ENCODE measurements at places on chromosomes 11 and 22.
A peak's percentile ranks its signal among the peaks of the same experiment; 100 is the strongest.

DNA sequence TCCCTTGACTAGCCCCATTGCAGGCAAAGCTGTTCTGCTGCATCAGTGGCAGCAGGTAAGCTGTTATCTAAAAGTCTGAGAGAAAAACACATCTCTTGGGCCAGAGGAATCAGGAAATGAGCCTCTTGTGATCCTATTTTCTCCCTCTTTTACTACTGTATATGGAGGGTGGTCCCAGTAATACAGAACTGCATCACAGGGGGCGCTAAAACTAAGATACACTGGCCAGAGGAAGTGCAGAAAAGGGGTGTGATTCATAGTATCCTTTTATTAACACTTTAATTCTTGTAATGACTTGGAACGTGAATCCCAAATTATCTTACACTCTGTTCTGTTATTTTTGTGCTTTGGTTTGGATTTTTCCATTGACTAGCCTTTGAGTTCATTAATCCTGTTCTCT, 8.8 kb upstream of the MED17 start:
- DNase-seq: no peak

- DNase-seq: no peak
Measured at GRCh38 chr11:111194860-111195568, 50.5 kb upstream of the POU2AF2 start.

- no peak for DNase-seq
Measured at GRCh38 chr11:46903846-46904245, 14.5 kb downstream of the LRP4 start.

DNA sequence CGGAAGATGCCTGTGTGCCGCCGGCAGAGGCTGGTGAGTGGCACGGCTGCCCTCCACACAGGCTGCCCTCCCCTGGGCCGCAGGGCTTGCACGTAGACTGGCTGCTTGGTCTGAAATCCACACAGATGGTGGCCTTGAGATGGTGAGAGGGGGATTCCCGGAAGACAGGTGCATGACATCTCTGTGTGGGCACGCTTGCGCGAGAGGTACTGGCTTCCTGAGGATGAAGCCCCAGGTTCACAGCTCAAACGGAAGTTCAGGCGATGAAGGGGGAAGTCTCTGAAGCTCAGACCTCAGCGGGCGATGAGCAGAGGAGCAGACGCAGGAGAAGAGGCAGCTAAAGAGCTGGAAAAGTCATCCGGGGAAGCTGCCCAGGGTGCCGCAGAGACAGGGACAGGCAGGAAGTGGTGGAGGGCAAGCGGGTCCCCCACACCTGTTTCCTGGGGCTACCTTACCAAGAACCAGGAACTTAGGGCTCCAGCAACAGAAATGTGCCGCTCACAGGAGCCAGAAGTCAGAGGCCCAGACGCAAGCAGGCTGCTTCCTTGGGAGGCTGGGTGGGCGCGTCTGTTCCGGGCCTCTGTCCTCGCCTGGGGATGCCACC, 7.2 kb downstream of the CRELD2 start:
- no peak for DNase-seq

GRCh38 chr22:46471901-46472721, 65.3 kb downstream of the CELSR1 start:
- no peak for DNase-seq

DNA sequence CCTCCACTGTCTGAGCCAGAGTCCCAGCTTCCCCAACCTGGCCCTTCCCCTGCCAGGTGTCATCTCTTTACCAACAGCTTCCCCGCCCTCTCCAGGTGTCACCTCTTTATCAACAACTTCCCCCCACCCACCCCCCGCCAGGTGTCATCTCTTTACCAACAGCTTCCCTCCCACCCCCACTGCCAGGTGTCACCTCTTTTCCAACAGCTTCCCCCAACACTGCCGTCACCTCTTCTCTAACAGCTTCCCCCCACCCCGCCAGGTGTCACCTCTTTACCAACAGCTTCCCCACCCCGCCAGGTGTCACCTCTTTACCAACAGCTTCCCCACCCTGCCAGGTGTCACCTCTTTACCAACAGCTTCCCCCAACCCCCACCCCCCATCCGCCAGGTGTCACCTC, 29.8 kb upstream of the TTLL12 start:
- DNase-seq: no peak

DNA sequence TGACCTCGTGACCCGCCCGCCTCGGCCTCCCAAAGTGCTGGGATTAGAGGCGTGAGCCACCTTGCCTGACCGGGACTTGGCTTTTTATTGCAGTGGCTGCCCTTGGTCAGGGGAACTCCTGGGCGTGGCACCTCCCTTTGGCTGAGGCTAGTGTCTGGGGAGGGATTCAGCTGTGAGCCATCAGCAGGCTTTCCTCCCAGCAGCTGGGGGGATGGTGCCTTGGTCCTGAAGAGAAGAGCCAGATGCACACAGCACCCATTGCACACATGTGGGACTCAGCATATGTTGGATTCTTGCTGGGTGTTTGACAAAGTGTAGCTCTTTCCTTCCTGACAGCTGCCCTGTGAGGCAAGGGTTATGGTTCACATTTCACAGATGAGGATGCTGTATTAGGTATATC, 8.4 kb downstream of the CYTH4 start:
- no peak for DNase-seq

DNA sequence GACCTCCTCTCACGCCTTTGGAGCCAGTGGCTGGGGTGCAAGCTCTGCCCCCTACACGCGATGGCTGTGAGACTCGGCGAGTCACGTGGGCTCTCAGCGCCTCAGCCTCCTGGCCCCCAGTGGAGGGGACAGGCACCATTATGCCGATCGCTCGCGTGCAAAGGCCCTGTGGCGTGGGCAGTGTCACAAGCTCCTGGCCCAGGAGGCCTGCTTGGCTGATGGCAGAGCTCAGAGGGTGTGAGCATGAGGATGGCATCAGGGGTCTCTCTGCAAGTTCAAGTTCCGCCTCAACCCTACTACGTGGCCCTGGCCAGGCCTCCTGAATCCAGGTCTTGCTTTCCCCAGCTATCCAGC, 90.8 kb upstream of the KCNQ1OT1 start:
- DNase-seq: no peak

GRCh38 chr11:73995247-73995646, 12.6 kb upstream of the UCP2 start:
- DNase-seq: no peak

- no peak for DNase-seq
Measured at GRCh38 chr11:110128161-110128560, 35.0 kb downstream of the ZC3H12C start.

DNA sequence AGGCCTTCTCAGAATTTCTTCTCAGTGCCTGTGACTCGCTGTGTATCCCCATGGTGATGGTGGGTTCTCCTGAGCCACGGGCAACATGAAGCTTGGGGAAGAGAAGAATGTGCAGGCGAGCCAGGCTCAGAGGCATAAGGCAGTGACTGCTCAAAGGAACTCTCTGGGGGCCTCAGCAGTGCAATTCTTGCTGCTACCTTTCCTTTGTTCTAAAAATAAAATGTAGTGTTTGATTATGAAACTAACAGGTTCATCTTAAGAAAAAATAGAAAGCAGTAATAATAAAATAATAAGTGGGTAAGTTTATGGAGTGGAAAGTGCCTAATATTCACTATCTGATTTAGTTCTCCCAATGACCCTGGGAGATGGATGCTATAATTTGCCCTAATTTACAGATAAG, 46.7 kb downstream of the MEI1 start:
- DNase-seq: no peak

DNA sequence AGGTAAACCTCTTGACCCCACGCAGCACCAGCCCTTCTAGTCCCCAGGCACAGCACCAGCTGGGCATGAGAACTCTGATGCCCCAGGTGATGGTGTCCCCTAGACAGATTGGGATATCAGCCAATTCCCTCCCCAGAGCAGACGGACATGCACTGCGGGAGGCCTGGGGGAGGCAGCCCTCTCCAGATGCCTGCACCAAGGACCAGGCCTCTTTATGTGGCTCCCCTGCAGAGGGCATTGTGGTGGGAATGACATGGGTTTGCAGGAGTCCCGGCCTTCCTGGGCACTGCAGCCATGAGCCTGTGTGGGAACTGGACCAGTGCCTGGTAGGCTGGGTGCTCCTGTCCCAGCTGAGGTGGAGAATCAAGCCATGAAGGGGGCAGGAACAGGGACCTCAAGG, 25.9 kb downstream of the PPM1F start:
- no peak for DNase-seq

DNA sequence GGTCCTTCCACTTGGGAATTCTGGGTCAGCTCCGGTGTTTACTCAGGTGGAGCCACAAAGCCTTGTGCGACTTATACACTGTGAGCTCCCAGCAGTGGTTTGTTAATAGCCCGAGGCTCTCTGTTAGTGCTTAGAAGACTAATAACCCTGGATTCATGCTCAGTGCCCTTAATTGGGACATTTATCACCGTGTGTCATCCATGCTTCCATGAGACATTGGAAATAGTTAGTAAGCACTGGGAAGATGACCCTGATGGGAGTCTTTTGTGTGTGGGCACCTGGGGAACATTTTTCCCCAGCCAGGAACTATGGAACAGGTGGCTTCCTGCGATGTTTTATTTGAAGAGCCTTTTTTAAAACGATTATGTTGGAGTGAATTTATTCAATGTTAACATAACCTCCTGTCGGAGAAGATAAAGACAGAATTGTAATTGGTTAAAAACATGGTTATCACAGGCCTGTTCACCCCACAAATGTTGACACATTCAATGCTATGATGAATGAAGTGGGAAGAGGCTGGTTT, 188.9 kb downstream of the MYO18B start:
- no peak for DNase-seq

- no peak for DNase-seq
Measured at GRCh38 chr11:105142167-105142566, 2.6 kb upstream of the CARD18 start.

DNA sequence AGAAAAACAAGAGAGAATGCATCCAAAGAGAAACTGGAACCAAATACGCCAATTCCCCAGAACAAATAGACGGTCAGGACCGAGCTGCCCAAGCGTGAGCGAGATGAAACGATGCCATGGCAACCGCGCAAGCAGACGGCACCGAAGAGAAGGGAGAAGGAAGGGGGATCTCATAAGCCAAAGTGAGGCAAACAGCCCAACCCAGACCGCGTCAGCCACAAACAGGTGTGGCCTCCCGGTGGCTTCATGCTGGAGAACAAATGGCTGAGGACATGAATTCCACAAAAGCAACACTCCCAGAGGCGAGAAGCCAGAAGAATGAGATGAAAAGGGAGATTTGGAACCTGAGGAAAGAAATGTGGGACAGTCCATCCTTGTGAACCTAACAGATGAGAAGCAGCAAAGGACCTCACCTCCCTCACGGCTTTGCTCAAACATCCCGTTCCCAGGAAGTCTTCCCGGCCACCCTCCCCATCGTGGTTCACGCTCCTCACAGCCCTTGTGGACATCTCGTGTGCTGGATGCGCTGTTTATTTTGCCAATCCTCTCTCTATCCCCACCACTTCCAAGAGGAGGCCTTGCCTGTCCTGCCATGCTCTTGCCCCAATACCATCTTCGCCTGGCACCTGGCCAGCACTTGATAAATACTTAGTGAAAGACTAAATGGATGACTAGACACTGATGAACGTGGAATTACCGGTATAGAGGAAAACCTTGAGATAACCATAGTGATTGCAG, 89.1 kb upstream of the RTL6 start:
- no peak for DNase-seq

GRCh38 chr22:49015993-49016908, 811.4 kb downstream of the BRD1 start:
- no peak for DNase-seq

- no peak for DNase-seq
Measured at GRCh38 chr11:127281534-127281933, 281.0 kb upstream of the KIRREL3 start.

GRCh38 chr11:19625438-19625837, 87.2 kb upstream of the NAV2 start:
- no peak for DNase-seq

GRCh38 chr11:47711816-47712215, 3.4 kb downstream of the AGBL2 start:
- DNase-seq: no peak

DNA sequence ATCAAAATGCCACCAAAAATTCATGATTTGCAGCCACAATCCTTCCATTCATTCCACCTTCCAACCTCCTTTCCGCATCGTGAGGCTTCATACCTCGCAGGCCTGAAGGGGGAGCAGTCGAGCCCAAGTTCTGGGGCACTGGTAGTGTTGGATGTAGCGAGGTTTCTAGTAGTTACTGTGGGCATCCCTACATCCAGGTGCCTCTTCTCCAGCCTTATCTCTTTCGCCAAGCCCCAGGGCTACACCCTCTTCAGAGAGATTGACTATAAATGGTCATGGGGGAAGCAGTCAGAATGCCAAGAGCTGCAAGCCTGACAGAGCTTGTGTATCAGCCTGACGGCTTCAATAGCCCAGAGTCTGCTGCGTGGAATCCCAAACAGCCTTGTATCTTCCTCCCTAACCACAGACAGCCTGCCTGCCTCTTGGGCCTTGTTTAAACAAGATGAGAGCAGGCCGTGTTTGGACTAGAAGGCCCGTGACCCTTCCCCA, 28.9 kb downstream of the CLMP start:
- DNase-seq: no peak

- no peak for DNase-seq
Measured at GRCh38 chr11:110141812-110142211, 48.6 kb downstream of the ZC3H12C start.

GRCh38 chr11:131808470-131808869, 438.1 kb downstream of the NTM start:
- no peak for DNase-seq

DNA sequence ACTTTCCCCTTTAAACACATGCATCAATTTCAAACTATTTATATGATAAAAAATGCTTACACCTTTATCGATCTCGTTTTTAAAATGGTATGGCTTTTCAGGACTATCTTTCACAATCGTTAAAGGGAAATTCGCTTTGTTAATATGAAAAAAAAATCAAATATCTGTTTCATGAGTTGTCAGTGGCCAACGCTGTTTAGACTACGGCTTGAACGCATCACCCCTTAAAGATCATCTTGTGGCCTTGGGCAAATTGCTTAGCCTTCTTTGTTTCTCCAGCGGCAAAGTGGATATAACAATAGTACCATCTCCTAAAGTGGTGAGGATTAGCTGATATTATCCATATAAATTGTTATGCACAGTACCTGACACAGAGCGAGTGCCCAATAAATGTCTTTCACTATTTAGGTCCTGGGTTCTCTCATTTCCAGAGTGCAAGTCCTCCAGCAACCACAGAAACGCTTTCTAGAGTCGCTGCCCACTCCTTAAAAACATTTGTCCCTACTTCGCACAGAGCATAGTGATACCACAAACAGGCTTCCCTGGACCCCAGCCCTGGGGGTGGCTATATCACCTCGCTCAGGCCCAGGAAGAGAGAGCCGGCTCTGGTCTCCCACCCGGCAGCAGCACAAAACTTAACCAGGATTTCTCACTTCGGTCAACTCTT, 904 bp downstream of the SLC35F2 start:
- peak; percentile 12 for DNase-seq

DNA sequence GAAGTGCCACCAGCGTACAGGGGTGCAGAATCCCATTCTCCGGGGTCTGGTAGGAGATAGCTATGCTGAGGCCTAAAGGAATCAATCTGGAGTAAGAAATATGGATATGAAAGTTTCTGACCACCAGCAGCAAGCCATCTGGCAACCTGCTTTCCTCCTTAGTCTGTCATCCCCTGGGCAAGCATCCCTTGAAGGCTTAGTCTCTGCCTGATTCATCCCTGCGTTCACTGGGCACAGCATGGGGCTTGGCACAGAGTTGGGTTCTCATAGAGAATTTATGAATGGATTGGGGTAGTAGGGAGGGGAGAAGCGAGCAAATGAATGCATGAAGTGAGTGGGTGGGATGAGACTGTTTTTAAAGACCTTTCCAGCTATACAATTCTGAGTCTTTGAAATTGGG, 85.8 kb upstream of the NARS2 start:
- no peak for DNase-seq
